ENCODE measurements at places on chromosomes 2 and 18. TPM values are rescaled to one million over a fixed set of nuclear protein-coding genes. Genes with fewer than 3 reads are reported as not detected.

C2orf92 gene
- total RNA-seq, result 6.5 TPM

NOL4 gene
- total RNA-seq, result not detected

DYNAP gene
- total RNA-seq, result not detected

GREB1 gene
- 7.5 TPM for total RNA-seq

DNA sequence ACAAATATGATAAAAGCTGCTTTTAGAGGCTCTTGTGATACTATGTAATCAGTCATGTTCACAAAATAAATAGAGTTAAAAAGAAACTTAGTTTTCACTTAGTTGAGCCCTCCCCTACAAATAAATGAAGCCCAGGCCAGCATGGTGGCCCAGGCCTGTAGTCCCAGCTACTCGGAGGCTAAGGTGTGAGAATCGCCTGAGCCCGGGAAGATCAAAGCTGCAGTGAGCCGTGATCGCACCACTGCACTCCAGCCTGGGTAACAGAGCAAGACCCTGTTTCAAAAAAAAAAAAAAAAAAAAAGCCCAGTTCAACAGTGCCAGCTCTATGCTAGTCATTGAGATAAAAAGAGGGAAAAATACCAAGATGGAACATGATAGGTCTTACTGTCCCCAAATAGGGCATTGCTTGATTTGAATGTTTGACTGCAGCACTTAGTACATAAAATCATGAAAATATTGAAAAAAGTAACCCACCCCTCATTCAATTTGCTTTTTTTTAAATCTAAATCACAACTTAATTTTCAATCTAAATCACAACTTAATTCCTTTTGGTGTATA lies 1.5 kb downstream of the ASNSD1 start:
- H3K27me3 ChIP-seq, result no peaks in the 10 kb centered on the region
- H3K4me3 ChIP-seq, result peak overlapping the region; percentile 85
- H3K36me3 ChIP-seq, result peaks cover 14% of the 10 kb centered on the region
- H3K27ac ChIP-seq, result no peak overlapping the region
- DNase-seq, result no peak

DNA sequence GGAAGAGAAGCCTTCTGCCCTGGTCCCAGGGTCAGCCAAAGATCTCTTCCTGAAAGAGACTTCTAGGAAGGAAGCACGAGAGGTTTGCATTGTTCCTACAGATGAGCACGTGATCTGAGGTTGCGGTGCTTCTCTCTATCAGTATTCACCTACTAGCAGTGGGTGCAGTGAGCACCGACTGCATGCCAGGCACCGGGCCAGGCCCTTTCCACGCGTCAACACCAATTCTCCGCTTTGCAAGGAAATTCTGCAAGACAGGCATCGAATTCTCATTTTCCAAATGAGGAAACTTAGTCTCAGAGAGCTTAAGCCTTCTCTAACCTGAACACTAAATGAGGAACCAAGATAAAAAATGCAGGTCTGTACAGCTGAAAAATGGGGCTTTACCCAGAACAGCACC lies 151.5 kb upstream of the MYCN start:
- H3K36me3 ChIP-seq, result no peaks in the 10 kb centered on the region
- no peak for DNase-seq
- H3K4me1 ChIP-seq, result no peaks in the 10 kb centered on the region
- H3K27me3 ChIP-seq, result no peaks in the 10 kb centered on the region
- no peak overlapping the region for H3K27ac ChIP-seq

Measured in esophagus muscularis mucosa (tissue), 4 donors.